Left lung (tissue), 14 donors: ENCODE measurements at places on chromosomes 5 and 9. TPM values are rescaled to one million over a fixed set of nuclear protein-coding genes. Genes with fewer than 3 reads are reported as not detected.

The ENTPD2 gene
- 0.71 TPM for total RNA-seq

The ASPN gene
- 2.1 TPM for total RNA-seq

The ZNF608 gene
- 24.0 TPM for total RNA-seq

The CREB3 gene
- 39.3 TPM for total RNA-seq

The LHFPL2 gene
- 49.3 TPM for total RNA-seq

The LURAP1L gene
- 37.8 TPM for total RNA-seq

The ADGRD2 gene
- not detected for total RNA-seq

DNA sequence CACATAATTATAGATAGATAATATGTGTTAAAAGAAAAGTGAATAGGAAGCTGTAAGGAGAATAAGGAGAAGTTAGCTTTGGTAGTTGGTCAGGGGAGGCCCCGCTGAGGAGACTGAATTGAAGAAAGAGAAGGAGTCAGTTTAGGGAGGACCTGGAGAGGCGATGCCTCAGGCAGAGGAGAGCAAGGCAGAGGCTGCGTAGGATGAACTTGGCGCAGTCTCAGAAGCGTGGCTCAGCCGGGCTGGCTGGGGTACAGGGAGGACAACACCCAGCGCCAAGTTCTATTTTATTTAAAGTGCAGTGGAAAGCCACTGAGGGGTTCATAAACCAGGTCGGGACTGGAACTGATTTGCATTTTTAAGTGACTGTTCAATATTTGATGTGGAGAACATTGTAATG lies 68.5 kb downstream of the PTCD2 start:
- no peaks in the 10 kb centered on the region for H3K27me3 ChIP-seq
- H3K27ac ChIP-seq = no peak overlapping the region
- H3K4me1 ChIP-seq = peaks cover 4% of the 10 kb centered on the region
- no peak for DNase-seq
- no peaks in the 10 kb centered on the region for H3K36me3 ChIP-seq

GRCh38 chr9:34177593-34178435 lies 1.0 kb upstream of the UBAP1 start:
- no peak for DNase-seq
- H3K4me3 ChIP-seq = peak overlapping the region; percentile 65
- peak overlapping the region; percentile 86 for H3K27ac ChIP-seq
- no peaks in the 10 kb centered on the region for H3K4me1 ChIP-seq

GRCh38 chr5:43416803-43417394 lies 4.7 kb upstream of the CCL28 start:
- DNase-seq = no peak
- no peaks in the 10 kb centered on the region for H3K36me3 ChIP-seq
- H3K4me1 ChIP-seq = no peaks in the 10 kb centered on the region

- H3K27me3 ChIP-seq = peaks cover 4% of the 10 kb centered on the region
- H3K36me3 ChIP-seq = no peaks in the 10 kb centered on the region
- H3K27ac ChIP-seq = no peak overlapping the region
- H3K4me3 ChIP-seq = no peak overlapping the region
- H3K4me1 ChIP-seq = no peaks in the 10 kb centered on the region
Measured at GRCh38 chr5:145887976-145888574, 15.3 kb upstream of the GRXCR2 start.

DNA sequence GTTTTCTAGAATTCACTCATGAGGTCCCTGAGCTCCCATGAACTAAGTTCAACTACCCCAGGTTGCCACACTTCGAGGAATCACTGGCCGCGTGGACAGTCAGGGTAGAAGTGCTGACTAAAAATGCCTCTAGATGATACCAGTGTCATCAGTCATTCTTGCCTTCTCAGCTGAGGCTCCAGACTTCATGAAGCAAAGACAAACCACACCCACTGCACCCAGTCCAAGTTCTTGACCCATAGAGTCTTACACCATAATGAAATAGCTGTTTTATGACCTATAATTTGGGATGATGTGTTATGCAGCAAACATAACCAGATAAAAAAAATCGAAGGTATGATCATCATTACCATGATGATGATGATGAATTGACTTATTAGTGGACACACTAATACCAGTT lies 632.9 kb upstream of the TLE4 start:
- no peaks in the 10 kb centered on the region for H3K36me3 ChIP-seq
- no peak overlapping the region for H3K4me3 ChIP-seq
- no peak for DNase-seq

DNA sequence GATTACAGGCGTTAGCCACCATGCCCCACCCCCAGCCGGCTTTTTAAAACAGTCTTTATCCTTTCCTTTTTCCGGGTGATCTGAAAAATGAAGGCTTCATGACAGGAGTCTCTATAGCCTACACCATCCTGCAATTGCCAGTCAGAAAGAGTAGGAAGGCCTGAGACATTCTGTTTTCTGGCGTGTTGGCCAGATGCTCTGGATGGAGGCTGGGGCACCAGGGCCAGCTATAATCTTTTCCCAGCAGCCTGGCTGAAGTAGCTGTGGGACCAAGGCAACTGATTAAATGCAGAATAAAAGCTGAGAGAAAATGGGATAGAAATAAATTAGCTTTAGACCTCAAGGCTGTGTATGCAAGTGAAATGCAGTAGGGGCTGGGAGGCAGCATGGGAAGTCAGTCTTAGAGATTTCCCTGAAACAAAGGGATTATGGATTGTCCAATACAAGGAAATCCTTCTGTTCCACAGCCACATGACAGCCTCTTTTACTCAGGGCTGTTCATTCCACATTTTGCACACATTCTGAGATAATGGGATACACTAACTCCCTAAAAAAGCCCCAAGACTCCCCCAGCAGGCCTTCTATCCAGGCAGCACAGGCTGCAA lies 116.0 kb upstream of the LRRTM2 start:
- no peak overlapping the region for H3K4me3 ChIP-seq
- no peak overlapping the region for H3K27ac ChIP-seq
- no peaks in the 10 kb centered on the region for H3K4me1 ChIP-seq
- no peaks in the 10 kb centered on the region for H3K27me3 ChIP-seq
- no peaks in the 10 kb centered on the region for H3K36me3 ChIP-seq

GRCh38 chr5:172972552-172972951 lies 11.0 kb upstream of the ATP6V0E1 start:
- H3K4me1 ChIP-seq = peaks cover 19% of the 10 kb centered on the region
- H3K27me3 ChIP-seq = peaks cover 5% of the 10 kb centered on the region
- H3K36me3 ChIP-seq = no peaks in the 10 kb centered on the region
- no peak overlapping the region for H3K4me3 ChIP-seq

DNA sequence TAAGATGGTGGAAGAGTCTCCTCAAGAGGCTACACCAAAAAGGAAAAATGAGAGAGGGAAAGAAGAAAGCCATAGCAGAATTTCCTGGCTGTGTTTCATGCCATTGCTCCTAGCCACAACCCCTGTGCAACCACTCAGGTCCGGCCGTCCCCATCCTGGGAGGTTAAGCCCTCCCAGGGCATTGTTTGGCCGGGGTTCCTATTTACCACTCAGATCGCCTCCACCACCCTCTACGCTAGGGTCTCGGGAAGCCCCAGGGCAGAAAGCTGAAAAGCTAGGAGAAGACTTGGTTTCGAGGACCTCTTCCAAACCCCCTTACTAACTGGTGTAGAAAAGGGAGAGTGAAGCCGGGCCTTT lies 715 bp downstream of the RC3H2 start:
- no peaks in the 10 kb centered on the region for H3K27me3 ChIP-seq
- no peak for DNase-seq
- H3K4me1 ChIP-seq = peaks cover 18% of the 10 kb centered on the region
- H3K4me3 ChIP-seq = peak overlapping the region; percentile 94
- peak overlapping the region; percentile 96 for H3K27ac ChIP-seq
- H3K36me3 ChIP-seq = peaks cover 8% of the 10 kb centered on the region

GRCh38 chr5:78077369-78078068 lies 217.0 kb downstream of the AP3B1 start:
- no peaks in the 10 kb centered on the region for H3K36me3 ChIP-seq
- H3K27ac ChIP-seq = no peak overlapping the region
- no peak for DNase-seq
- no peaks in the 10 kb centered on the region for H3K4me1 ChIP-seq

GRCh38 chr5:179800696-179801201 lies 5.9 kb downstream of the MGAT4B start:
- H3K4me3 ChIP-seq = no peak overlapping the region
- peaks cover 13% of the 10 kb centered on the region for H3K4me1 ChIP-seq
- peaks cover 47% of the 10 kb centered on the region for H3K36me3 ChIP-seq
- no peaks in the 10 kb centered on the region for H3K27me3 ChIP-seq
- DNase-seq = no peak
- H3K27ac ChIP-seq = no peak overlapping the region

- peak overlapping the region; percentile 9 for H3K27ac ChIP-seq
- H3K4me1 ChIP-seq = no peaks in the 10 kb centered on the region
- DNase-seq = no peak
- no peaks in the 10 kb centered on the region for H3K36me3 ChIP-seq
- H3K27me3 ChIP-seq = no peaks in the 10 kb centered on the region
Measured at GRCh38 chr5:160105686-160106360, 13.4 kb downstream of the PWWP2A start.

GRCh38 chr5:83277953-83278352 lies 193.6 kb upstream of the VCAN start:
- H3K4me3 ChIP-seq = no peak overlapping the region
- DNase-seq = no peak

DNA sequence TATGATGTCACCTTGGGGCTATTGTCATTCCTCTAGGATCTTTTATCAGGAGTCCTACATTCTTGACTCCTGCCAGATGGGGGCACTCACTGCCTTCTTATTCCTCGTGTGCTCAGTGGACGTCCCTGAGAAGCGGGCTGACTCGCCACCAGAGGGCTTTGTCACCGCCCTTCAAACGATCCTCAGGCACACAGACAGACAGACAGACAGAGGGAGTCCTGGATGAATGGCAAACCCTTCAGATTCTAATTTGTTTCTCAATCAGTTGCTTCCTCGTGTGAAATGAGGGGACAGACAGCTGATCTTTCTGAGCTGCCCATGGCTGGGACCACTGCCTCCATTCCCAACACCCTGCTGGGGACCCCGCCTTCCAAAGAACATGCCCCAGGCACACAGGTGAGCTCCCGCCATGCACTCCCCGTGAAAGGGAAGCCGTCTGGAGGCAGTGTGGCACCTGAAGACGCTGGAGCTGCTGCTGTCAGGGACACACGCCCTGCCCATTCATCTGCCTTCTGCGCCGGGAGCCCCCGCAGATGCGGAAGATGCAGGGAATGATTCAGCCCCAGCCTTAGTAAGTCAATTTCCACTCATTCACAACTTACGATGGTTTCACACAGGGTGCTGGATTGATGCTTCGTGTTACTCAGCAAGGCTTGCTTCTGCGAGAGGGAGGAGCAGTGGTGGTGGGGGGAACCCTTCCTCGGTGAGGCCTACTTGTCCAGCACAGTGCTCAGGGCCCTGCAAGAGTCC lies 24.9 kb upstream of the SH3PXD2B start:
- no peaks in the 10 kb centered on the region for H3K36me3 ChIP-seq
- H3K27me3 ChIP-seq = no peaks in the 10 kb centered on the region
- DNase-seq = peak; percentile 79
- H3K4me1 ChIP-seq = no peaks in the 10 kb centered on the region

GRCh38 chr5:35622974-35623373 lies 5.3 kb downstream of the SPEF2 start:
- no peaks in the 10 kb centered on the region for H3K27me3 ChIP-seq
- H3K27ac ChIP-seq = no peak overlapping the region
- no peak for DNase-seq
- no peaks in the 10 kb centered on the region for H3K36me3 ChIP-seq
- peaks cover 15% of the 10 kb centered on the region for H3K4me1 ChIP-seq
- H3K4me3 ChIP-seq = no peak overlapping the region

DNA sequence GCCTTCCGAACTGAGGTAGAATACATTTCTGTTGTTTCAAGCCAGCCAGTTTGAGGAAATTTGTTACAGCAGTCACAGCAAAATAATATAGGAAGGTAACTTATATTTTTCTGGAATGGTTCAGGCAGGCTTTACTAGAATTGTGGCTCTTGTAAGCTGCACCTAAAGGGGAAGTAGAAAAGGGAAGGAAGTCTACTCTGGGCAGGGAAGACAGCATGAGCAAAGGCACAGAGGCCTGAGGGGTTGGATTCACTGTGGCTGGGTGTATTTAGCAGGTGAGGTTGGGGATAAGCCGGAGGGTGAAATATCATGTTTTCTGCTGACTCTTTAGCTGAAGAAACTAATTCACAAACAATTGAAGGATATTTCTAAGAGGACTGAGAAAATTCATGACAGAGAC lies 183.5 kb downstream of the GAS1 start:
- H3K4me1 ChIP-seq = no peaks in the 10 kb centered on the region
- no peaks in the 10 kb centered on the region for H3K36me3 ChIP-seq
- no peak overlapping the region for H3K27ac ChIP-seq
- no peak for DNase-seq
- H3K27me3 ChIP-seq = no peaks in the 10 kb centered on the region
- H3K4me3 ChIP-seq = no peak overlapping the region

DNA sequence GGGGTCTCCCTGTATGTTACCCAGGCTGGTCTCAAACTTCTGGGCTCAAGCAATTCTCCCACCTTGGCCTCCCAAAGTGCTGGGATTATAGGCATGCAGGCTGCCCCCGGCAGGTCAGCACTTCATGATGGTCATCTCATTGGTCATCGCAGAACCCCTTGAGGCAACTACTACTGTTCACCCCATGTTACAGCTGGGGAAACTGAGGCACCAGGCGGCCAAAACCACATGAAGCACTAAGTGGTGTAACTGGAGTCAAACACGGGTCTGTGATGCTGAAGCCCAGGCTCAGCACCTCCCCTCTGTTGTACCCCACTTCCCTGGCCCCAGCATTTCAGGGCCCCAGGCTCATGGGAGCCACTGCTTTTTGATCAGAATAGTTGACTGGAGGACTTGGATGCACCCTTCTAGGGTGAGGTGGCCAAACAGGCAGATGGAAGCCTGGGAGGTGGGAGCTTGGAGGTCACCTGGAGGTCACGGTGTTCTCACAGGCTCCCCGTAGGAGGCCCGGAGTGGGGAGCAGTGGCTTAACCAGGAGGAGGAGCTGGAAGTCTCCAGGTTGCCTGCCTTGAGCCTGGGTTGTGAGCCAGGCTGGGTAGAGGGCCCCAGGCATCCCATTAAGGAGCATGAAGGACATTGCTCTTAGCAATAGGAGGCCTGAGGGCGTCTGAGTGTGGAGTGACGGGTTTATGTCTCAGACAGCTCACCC lies 57.3 kb upstream of the RPL26L1 start:
- peaks cover 48% of the 10 kb centered on the region for H3K36me3 ChIP-seq
- DNase-seq = peak; percentile 68
- no peak overlapping the region for H3K4me3 ChIP-seq
- peak overlapping the region; percentile 74 for H3K27ac ChIP-seq

DNA sequence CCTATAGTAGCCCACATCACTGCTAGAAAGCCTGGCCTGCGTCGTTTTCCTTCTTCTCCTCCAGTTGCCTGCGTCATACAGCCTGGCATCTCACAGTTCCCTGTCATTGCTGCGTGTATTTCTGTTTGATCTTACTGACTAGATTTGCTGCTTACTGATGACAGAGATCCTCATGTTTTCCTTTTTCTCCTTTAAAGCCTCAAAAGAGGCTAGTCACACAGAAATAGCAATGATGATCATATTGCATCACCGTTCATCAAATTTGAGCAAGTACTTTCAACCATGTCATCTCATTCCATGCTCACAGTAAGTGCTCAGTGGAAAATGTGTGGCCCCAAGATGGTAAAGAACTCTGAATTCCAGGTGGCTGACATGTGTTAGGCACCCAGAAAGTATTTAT lies 76.8 kb downstream of the MVB12B start:
- H3K27ac ChIP-seq = no peak overlapping the region
- no peaks in the 10 kb centered on the region for H3K27me3 ChIP-seq
- peaks cover 21% of the 10 kb centered on the region for H3K36me3 ChIP-seq
- H3K4me1 ChIP-seq = no peaks in the 10 kb centered on the region
